SHP77 treated with DMSO at 0.1 percent for 48 hours (cell line): ENCODE measurements at places on chromosomes 3 and 15.

DNA sequence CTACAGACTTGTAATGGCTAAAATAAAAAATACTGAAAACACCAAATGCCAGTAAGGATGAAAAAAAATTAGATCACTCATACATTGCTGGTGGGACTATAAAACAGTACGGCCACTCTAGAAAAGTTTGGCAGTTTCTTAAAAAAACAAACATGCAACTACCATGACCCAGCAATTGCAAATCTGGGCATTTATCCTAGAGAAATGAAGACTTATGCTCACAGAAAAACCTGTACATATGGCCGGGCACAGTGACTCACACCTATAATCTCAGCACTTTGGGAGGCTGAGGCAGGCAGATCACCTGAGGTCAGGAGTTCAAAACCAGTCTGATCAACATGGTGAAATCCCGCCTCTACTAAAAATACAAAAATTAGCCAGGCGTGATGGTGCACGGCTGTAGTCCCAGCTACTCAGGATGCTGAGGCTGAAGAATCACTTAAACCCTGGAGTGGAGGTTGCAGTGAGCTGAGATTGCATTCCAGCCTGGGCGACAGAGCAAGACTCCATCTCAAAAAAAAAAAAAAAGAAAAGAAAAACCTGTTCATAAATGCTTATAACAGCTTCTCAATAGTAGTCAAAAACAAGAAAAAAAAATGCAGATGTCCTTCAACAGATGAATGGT, 5.6 kb downstream of the TP53BP1 start:
- no peak for DNase-seq

GRCh38 chr3:53155760-53156159, 5.2 kb upstream of the PRKCD start:
- no peak for DNase-seq

DNA sequence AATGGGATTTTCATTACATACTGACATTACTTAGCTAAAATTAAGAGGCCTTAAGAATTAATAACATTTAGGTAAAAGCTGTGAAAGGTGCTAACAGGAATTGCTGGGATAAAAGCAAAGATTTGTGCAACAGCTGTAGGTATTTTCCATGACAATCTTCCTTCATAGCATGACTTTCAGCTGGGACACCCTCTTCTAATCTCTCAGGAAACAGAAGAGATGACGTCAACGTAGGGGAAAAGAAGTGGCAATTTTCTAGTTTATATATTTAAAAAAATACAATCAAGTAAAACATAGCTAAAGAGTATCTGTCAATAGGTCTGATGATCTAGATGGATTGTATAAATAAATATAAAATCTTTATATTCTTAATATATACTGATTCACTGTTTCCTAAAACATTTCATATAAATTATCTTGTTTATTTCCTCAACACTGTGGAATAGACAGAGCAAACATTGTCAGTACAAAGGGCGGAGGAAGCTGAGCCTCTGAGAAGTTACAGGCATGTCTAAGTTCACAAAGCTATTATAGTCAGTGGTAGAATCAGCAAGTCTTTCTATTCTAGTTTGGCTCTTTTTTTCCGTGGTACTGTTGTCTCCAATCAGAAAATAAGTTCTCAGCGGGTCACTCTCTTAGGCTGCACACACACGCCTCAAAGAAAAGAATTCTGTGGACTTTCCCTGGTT, 217.0 kb downstream of the P3H2 start:
- no peak for DNase-seq

DNA sequence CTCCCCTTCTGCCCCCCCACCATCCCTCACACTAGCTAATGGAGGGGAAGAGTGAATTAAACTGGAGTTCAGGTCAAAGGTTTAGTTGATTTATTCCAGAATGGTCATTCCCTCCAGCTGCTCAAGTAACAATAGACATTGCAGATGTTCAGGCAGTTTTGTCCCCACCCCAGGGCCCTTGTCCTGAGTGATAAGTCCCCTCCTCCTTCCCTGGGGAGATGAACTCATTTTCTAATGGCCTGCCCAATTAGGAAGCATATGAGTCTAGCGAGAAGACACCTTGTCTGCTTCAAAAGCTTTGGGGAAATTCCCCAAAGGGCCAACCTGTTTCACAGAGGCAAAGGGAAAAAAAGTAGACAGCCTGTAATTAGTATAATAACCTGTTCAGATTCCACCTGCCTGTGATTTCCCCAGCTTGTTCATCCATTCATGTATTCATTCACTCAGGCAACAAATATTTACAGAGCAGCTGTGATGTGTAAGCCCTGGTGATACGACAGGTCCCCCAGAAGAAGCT, 165.3 kb downstream of the SHQ1 start:
- peak; percentile 8 for DNase-seq

GRCh38 chr3:77426531-77426930, 386.6 kb downstream of the ROBO2 start:
- no peak for DNase-seq

DNA sequence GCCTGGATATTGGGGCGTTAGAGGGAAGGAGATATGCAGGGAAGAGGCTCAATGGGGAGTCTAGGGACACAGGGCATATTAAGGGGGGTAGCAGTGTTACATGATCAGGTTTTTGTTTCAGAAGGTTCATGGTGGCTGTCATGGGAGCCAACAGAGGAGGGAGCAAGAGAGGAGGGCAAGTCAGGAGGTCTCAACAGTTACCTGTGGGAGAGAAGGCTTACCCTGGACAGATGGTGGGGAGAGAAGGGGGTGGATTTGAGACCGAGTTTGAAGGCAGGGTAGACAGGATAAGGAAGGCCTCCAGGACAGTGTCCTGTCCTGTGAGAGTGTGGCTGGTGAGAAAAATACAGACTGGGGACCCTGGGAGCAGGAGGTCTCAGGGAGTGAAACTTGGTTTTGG, 3.8 kb upstream of the WNT7A start:
- no peak for DNase-seq

- no peak for DNase-seq
Observed at GRCh38 chr15:69302929-69303328, 4.2 kb downstream of the PAQR5 start.

GRCh38 chr15:78445875-78446274, 7.9 kb downstream of the IREB2 start:
- no peak for DNase-seq

DNA sequence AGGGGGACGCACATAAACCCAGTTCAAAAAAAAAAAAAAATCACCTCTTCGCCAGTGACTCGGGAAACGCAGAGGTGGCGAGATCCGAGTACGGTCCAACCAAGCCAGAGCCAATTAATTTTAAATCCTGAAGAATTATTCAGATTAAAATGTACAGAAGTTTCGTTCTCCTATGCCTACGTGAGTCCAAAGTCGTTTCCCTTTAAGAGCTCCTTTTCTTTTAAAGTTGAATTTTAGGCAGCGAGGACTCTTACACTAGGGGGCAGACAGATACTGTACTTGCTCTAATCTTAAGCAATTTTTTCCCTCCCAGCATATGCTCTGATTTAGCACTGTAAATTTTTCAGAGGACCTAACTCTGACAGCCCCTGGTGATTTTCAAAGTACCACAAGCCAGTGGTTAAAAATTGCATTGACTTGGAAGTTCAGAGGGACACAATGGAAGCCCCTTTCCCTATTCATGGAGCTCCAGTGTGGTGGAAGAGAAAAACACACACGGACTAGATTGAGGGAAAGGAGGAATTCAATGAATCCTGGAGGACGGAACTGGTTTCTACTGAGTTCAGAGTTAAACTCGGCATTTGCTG, 3.3 kb upstream of the NR2F2 start:
- DNase-seq = no peak

DNA sequence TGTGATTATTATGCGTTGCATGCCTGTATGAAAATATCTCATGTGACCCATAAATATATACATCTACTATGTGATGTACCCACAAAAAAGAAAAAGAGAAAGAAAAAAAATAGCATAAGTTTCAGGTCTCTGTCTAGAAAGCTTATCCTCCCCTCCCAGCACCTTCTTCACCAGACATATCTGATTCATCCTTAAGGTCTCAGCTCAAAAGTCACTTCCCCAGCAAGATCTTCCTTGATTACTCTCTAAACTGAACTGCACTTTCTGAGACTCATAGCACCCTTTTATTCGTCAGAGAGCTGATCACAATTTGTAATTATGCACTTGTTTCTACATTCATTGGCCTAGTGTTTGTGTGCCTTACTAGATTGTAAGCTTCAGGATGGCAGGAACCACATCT, 11.1 kb upstream of the PTPN9 start:
- DNase-seq = no peak

DNA sequence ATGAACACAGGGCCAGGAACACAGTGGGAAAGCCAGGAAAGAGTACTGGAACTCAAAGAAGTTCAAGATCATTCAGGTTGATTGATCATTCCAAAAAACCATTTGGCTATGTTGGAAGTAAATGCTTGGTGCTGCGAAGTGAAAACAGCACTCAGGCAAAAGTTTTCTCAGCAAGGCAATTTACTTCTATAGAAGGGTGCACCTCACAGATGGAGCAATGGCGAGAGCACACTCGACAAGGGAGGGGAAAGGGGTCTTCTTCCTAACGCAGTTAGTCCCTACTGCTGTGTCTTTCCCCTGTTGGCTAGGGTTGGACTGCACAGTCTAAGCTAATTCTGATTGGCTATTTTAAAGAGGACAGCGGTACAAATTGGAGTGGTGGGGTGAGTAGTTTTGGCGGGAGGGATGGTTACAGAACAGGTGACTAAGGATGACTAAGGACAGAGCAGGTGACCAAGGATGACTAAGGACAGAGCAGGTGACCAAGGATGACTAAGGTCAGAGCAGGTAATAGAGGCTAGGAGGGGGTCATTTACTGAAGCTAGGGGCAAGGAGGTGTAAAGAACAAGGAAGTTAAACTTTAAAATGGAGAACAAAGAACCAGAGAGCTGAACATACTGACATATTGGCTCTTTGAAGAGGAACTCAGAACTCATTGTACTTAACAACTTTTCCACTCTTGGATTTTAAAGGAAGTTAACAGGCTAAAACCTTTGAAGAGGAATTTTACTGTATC, 43.3 kb downstream of the HOMER2 start:
- DNase-seq = no peak

GRCh38 chr3:89179355-89180001, 72.1 kb downstream of the EPHA3 start:
- DNase-seq = no peak

GRCh38 chr3:166734734-166735133, 645.4 kb downstream of the ZBBX start:
- no peak for DNase-seq

DNA sequence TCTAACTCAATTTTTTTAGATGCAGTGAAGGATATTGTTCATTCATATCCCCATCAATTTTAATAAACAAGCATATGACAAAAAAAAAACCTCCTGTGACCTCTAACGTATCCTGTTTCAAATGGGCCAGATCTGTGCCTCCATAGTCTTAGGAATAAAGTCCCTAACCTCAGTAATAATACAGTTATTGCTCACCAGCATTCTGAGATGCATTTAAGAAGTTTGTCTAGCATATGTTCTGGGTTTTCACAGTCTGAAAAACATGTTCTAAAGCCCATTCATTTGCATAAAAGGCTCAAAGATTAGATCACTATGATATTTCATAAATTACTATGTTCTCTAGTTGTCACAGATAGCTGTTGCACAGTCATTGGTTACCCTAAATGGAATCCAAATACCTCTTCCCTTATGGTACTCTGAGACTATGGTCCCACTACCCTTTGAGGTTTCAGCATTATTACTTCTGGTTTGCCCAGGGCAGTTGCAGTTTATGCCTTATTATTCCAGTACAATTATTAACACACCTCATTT, 190.1 kb downstream of the ZIC4 start:
- DNase-seq = no peak

DNA sequence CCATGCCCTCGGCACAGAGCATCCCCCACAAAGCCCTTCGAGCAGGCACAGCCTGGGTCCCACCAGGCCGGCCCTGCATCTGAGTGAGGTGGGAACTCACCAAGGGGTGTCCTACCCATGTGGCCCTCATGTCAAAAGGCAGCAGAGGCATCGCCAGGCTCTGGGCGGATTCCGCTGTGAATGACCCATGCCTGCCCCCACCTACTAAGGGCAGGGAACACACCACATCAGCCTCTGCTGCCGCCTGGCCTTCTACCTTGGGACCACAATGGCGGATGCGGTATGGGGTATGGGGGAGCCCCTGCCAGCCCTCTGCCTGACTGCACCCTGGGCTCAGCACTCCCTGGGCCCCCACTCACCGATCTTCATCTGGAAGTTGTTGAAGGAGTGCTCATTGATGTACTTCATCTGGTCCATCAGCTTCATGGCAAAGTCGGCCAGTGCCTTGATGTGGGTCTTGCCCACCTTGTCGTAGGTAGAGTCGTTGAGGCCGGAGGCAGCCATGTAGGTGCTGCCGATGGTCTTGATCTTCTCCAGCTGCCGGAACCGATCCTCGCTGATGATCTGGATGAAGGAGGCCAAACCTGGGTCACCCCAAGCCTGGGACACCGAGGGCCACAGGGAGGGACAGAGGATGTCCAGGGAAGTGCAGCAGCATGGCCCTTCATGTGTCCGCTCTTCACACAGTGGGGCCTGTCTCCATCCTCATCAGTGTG, 87.8 kb downstream of the SEC22A start:
- no peak for DNase-seq

DNA sequence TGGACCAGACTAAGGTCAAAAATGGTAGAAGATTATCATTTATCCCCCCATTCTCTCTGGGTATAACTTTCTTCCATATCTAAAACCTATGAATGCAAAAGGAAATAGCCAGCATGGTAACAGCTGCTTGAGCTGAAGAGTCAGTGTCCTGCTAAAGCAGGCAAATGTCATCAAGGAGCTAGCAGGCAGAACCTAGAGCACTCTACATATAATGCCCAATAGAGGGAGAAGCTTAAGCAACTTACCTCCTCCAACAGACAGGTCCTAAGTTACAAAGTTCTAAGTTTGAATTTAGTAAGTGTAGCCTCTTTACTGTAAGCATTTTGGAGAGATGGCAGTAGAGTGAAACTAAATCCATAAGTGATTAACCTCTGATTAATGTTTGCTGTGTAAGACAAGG, 7.7 kb downstream of the RAF1 start:
- no peak for DNase-seq

GRCh38 chr3:180829409-180830405, 82.8 kb upstream of the FXR1 start:
- DNase-seq = no peak
